ENCODE measurements at places on chromosomes 7 and 10.

DNA sequence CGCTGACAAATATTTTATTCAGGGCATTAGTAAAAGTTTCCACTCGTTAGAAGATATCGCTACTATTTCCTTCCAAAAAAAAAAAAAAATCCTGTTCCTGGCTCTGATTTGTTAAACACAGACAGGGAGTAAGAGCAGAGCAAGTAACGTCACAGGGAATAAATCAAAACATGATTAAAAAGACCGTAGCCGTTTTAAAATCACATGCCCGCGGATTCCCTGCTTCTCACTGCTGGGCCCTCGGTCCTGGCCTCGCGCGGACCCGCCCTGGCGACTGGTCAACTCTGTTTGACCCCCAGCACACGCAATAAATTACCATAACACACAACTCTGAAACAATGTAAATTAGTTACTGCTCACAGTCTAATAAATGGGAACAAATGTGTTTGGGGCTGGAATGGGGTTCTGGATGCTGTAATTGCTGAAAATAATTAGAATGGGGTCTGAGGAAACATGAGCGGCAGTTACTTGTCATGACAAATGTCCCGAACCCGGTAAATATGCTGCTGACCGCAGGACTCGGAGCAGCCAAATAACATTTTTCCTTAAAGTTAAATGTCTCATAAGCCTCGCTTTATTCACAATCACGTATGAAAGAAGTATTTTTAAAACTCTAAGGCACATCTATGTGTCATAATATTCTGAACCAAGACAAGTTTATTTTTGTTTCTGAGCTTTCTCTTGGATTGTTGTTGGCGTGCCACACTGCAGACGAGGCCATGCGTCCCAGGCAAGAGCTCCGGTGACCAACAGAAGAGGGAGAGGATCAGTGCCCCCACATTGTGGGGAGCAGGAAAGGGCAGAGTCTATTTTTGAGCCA, 17.9 kb downstream of the EBF3 start:
- H3K27me3 ChIP-seq, result peaks cover 10% of the 10 kb centered on the region
- no peaks in the 10 kb centered on the region for H3K4me1 ChIP-seq
- H3K4me3 ChIP-seq, result no peak overlapping the region
- H3K36me3 ChIP-seq, result no peaks in the 10 kb centered on the region

- no peak overlapping the region for H3K27ac ChIP-seq
- H3K36me3 ChIP-seq, result no peaks in the 10 kb centered on the region
- no peak for DNase-seq
- no peaks in the 10 kb centered on the region for H3K27me3 ChIP-seq
- no peaks in the 10 kb centered on the region for H3K4me1 ChIP-seq
These were observed 85.5 kb downstream of the WDR37 start for GRCh38 chr10:1141701-1142100.

- no peaks in the 10 kb centered on the region for H3K4me1 ChIP-seq
- H3K27ac ChIP-seq, result no peak overlapping the region
These were observed 479.5 kb downstream of the TNS3 start for GRCh38 chr7:47102331-47102841.

DNA sequence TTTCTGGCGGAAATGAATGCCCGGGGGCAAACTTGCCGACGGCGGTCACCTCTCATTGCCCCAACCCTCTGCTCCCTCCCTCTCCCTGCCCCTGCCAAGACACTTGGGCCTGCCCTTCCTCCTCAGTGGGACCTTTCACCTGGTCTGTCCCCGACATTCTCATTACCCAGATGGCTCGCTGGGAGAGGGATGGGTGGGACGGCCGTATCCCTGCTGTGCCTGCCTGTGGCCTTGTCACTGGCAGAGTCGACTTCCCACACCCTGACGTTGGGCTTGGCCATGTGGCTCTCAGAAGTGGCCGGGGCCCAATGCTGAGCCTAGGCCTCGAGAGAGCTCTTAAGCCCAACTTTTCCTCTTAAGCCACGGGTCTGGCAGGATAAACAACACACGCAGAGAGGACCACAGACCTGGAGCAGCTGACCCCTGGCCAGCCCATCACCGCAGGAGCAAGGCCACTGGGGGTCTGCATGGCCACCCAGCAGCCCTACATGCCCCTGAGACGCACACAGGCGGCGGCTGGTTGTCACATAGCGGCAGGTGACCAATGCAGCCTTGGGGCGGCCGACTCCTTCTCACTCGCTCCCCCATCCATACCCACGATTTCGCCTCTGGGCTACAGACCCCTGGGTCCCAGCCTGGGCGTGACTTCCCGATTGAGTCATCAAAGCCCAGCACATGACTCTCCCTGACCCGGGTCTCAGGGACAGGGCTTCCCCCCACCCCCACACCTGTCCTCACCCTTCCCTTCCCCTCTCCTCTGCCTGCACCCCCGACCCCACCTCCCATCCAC, 40.1 kb downstream of the SLC29A4 start:
- no peaks in the 10 kb centered on the region for H3K36me3 ChIP-seq
- H3K27ac ChIP-seq, result no peak overlapping the region
- H3K27me3 ChIP-seq, result no peaks in the 10 kb centered on the region
- H3K4me1 ChIP-seq, result no peaks in the 10 kb centered on the region
- H3K4me3 ChIP-seq, result no peak overlapping the region

GRCh38 chr7:123023126-123023525, 27.6 kb upstream of the TAS2R16 start:
- no peaks in the 10 kb centered on the region for H3K27me3 ChIP-seq
- no peak overlapping the region for H3K27ac ChIP-seq
- H3K36me3 ChIP-seq, result no peaks in the 10 kb centered on the region
- H3K4me3 ChIP-seq, result no peak overlapping the region

DNA sequence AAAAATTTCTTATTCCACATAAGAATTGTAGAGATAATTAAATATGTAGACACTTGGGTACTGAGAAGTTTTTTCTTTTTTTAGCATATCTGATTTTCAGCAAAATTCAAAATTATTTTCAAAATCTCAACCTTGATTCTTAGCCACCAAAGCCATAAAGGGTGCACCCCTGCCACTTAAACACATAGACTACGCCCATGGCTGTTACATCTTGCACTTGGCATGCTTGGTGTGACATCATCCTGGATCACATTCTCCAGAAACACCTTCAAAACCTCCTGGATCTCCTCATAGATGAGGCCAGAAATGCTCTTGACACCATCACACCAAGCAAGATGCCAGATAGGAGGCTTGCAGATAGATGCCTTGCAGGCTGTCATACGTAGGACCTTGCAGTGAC, 89.1 kb upstream of the KLF14 start:
- H3K4me3 ChIP-seq, result no peak overlapping the region
- H3K27ac ChIP-seq, result no peak overlapping the region
- H3K27me3 ChIP-seq, result no peaks in the 10 kb centered on the region

- DNase-seq, result no peak
- H3K27ac ChIP-seq, result no peak overlapping the region
- H3K27me3 ChIP-seq, result no peaks in the 10 kb centered on the region
- peaks cover 3% of the 10 kb centered on the region for H3K36me3 ChIP-seq
- peaks cover 30% of the 10 kb centered on the region for H3K4me1 ChIP-seq
These were observed 83.6 kb downstream of the KMT2E start for GRCh38 chr7:105097619-105098018.
